ENCODE measurements at places on chromosomes 1 and 21.

DNA sequence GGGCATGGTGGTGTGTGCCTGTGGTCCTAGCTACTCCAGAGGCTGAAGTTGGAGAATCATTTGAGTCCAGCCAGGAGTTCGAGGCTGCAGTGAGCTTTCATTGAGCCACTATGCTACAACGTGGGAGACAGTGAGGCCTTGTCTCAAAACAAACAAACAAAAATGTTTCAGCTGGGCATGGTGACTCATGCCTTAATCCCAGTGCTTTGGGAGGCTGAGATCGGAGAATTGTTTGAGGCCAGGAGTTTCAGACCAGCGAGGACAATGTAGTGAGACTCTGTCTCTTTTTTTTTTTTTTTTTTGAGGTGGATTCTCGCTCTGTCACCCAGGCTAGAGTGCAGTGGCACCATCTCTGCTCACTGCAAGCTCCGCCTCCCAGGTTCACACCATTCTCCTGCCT, 5.0 kb upstream of the RPL5 start:
- DNase-seq = no peak

- no peak for DNase-seq
Measured at GRCh38 chr1:33634806-33635205, 162.4 kb downstream of the ZSCAN20 start.

DNA sequence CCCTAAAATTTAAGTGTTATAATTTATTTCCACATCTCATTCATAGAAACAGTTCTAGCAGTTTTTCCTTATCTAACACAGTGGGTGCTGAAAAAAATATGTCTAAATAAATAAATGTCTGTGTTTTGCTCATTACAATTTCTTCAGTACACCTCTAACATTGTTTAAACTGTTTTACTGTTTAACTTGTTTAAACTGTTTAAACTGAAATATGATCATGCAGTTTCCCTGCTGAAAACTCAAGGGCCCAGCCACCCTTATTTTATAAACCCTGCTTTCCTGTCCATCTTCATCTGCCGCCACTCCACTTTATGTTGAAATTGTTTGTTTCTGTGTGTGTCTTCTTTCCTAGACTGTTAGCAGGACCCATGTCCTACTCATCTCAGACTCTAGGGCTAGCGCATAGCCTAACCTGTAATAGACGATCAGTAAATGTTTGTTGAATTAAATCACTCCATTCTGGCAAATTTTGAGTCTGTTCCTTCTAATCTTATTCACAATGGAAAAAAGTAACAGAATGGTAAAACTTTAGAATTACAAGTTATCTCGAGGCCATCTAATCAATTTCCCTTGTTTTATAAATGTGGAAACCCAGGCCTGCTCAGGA, 9.4 kb upstream of the PIK3C2B start:
- no peak for DNase-seq

DNA sequence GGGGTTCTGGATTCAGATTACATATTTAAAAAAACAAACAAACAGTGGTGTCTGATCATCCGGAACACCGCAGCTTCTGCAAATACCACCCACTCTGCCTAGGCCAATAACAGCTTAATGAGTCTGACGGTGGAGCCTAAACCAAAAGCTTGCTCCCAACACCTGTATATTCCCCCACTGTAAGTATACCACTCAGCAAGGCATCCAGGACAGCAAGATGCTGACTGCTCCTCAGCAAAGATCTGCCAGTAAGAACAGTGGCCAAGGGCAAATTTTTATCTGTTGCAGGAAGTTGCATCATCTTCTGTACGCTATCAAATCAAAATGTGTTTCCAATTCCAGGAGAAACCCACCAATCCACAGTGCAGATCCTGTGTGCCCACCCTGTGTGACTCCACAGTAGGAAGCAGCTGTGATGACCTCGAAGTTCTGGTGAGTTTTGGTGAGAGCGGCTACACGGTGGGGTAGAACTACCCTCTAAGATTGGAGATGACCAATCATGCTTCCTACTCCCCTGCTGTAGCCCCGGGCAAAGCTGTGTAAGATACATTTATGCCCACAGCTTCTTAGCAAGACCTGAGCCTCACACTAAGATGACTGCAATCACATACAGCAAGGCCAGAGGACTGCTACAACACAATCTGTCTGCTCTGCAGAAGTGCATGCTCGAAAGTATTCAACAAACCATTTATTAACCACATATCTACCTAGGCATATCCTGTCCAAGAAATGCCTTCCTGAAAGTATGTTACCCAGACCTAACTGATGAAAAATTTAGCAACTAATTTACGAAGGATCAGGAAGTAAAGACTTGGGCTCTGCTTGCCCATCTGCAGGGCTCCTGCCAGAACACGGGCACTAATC, 30.5 kb downstream of the SIPA1L2 start:
- DNase-seq = no peak

DNA sequence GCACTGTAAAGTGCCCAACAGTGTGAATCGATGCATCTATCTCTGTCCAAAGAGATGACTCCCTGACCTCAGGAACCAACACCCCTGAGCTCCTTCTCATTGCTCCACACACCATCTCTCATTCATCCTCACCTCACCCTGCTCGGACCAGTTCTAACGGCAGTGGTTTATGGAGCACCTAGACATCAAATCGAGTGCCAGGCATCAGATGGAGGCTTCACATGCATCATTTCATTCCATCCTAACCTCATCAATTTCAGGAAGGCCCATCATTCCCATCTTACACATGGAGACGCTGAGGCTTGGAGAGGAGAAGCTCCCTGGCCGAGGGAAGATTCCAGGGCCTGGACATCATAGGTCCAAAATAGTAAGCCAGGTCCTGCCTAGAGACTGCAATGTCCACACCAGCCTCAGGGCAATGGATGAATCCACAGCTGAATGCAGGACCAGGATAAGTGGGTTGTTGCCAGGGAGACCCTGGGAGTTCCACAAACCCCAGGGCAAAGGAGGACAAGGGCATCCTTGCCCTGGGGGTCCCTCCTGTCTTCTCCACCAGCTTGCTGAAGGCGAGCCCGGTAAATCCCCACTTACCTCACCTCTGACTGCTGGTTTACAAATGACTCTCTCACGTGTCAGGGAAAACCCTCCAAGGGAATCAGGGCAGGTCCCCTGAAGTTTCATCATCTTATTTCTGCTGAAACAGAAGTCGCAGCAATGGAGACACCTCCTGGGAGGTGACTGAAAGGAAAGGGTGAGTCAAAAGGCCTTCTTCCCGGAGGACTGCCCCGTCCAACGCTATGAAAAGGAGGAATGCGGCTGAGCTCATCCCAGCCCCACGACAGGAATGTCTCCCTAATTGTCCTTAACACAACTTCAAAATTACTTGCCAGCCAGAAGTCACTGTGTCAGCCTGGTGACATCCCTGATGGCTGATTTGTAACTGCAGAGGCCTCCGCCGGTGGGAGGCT, 9.0 kb upstream of the IFFO2 start:
- no peak for DNase-seq

GRCh38 chr1:114105421-114105979, 48.2 kb downstream of the SYT6 start:
- no peak for DNase-seq

GRCh38 chr1:232951180-232951579, 769 bp downstream of the NTPCR start:
- DNase-seq = peak; percentile 12

- no peak for DNase-seq
Measured at GRCh38 chr1:172165403-172165802, 255.1 kb upstream of the C1orf105 start.

- DNase-seq = no peak
Measured at GRCh38 chr1:23699280-23700179, 7.9 kb downstream of the RPL11 start.

DNA sequence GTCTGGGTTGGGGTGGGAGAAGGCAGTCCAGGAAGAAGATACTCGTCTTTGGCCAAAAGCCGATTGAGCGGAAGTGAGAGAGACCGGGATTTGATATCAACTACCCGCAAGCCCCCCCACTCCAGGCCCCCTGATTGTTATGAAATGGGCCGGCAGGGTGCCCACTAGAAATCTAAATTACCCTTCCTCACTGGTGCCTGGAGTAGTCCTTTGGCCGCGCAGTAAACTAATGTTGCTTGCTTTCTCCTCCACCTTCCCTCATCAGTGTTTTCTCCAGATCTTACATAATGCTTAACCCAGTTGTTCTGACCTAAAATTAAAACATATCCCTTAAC, 119.2 kb upstream of the BARHL2 start:
- DNase-seq = no peak

DNA sequence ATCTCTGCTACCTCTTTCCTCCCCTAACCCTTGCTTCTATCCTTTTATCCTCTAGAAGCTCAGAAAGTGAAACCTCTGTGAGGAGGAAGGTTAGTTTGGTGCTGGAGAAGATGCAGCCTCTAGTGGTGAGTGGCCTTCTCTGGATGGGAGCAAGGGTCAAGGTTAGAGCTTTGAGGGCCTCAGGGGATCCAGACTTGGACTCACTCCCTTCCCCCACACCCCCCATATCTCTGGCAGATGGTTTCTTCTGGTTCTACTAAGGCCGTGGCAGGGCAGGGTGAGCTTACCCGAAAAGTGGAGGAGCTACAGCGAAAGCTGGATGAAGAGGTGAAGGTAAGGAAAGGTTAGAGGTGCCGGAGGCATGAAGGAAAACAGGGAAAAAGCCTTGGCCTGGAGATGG, 9.2 kb downstream of the CGN start:
- no peak for DNase-seq

DNA sequence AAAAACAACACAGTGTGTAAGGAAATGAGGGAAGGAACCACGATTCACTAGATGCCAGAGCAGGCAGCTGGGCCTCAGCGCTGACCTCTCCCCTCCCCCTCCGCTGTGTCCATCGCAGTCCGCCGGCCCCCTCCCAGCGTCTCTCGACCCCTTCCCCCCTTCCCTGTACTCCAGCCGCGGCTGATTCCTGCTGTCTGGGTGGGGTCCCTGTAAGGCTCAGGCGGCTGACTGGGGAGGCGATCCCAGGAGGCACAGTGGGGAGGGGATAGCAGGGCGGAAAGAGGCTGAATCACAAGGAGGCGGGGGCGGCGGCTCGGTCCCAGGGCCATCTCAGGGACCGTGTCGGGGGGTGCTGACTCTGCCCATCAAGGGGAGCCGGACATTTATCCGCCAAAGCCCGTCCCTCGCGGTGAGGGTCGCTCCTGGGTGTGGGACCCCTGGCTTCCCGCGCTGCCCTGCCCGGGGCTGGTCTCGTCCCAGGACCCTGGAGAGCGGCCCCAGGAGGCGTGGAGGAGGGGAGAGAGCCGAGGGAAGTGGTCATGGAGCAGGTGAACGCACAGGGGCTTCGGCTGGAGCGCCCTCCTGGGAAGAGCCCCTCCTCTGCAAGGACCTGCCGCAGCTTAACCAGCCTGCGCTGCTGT, 241.9 kb downstream of the PTPRU start:
- no peak for DNase-seq

DNA sequence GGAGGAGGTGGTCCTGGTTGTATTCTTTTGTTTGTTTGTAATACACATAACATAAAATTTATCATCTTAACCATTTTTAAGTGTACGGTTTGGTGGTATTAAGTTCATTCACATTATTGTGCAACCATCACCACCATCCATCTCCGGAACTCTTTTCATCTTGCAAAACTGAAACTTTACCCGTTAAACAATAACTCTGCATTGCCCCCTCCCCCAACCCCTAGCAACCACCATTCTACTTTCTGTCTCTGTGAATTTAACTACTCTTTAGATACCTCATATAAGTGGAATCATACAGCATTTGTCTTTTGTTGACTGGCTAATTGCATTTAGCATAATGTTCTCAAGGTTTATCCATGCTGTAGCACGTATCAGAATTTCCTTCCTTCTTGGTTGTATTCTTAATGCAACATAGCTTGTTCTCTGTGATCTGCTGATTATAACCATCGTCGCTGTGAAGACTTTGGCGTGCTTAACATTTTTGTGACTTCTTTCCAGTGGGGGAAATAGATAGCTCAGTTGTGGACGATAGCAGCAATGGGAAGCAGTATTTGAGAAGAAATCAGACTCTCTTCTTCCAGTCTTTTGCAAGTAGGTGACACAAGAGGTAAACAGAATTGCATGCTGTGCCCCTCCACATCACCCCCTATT, 117.5 kb upstream of the HOOK1 start:
- peak; percentile 30 for DNase-seq

GRCh38 chr1:81111818-81112217, 688.9 kb upstream of the ADGRL2 start:
- DNase-seq = no peak

DNA sequence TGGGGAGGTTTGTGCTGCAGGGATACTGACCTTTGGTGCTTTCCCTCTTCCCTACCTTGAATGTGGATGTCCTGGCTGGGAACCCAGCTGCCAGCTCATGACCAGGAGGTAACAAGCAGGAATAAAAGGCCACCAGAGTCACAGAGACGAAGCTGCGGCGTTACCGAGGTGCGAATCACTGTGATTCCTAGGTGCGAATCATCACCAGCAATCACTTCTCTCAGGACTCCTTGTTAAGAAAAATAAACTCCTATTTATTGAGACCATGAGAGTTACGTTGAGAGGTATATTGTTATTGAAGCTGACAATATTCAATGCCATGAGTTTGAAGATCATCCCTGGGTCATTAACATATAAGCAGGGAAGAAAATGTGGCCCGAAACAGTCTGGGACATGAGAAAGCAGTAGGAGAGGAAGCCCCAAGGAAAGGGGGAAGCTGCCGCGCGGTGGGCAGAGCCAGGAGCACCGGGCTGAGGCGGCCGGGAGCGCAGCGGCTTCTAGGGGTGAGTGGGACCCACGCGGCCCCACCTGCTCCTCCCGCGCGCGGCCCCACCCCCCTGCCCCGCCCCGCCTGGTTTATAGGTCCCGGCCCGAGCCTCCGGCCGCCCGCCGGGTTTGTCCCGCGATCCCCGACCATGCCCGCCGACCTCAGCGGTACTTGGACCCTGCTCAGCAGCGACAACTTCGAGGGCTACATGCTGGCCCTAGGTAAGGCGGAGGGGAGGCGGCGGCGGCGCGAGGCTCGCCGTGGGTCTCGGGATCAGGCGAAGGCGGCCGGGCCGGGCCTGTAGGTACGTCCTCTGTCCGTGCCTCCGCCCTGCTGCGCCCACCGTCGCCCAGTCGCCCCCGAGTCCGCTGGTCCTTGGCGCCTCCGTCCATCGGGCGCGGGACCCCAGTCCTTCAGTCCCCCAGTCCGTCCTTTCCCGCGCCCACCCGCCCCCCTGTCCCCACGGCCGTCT, at the start of gene RBP7:
Gene RBP7, plus strand, starts transcription at position 605 of the 959 bp plus-strand sequence. Its CDS starts 31 bp downstream, at position 636.
- DNase-seq = no peak

DNA sequence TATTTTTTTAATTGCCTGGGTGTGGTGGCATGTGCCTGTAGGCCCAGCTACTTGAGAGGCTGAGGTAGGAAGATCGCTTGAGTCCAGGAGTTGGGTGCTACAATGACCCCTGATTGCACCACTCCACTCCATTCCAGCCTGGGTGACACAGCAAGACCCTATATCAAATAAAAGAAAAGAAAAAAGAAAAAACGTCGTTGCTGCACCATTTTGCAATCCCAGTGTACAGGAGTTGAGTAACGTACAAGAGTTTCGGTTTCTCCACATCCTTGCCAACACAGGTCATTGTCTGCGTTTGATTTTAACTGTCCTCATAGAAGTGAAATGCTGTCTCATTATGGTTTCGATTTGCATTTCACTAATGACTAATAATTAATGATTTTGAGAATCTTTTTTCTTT, 7.9 kb downstream of the ZNF684 start:
- no peak for DNase-seq
